GM13976 (cell line): ENCODE measurements at places on chromosomes 5 and 9.

GRCh38 chr9:134040176-134040565 lies 14.9 kb downstream of the BRD3OS start:
- DNase-seq = no peak

GRCh38 chr9:130150779-130151382 lies 21.3 kb upstream of the NCS1 start:
- no peak for DNase-seq

- DNase-seq = no peak
These were observed 175.1 kb upstream of the OTULINL start for GRCh38 chr5:14406554-14406849.

DNA sequence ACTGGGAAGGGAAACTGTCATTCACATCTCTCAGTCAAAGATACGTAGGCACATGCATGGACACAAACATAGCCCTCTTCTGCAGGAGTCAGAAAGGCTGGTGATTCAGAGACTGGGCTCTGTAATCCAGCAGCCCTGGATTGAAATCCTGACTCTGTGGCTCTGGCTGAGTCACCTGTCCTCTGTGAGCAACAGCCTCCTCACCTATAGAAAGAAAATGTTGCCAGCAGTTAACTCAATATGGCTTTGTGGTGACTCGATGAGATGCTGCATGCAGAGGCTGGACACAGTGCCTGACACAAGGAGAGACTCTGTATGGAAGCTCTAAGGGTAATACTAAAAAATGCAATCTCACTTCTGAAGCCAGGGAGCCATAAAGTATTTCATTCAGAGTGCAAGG lies 23.9 kb upstream of the CDKN2AIPNL start:
- no peak for DNase-seq

GRCh38 chr5:6386271-6386670 lies 7.9 kb upstream of the MED10 start:
- no peak for DNase-seq

GRCh38 chr5:151134228-151134627 lies 23.4 kb downstream of the ANXA6 start:
- no peak for DNase-seq

- DNase-seq = no peak
These were observed 25.0 kb upstream of the IL17B start for GRCh38 chr5:149403923-149404745.
